ENCODE measurements at places on chromosomes 5 and 9. TPM values are rescaled to one million over a fixed set of nuclear protein-coding genes. Genes with fewer than 3 reads are reported as not detected.

CCNO gene
- total RNA-seq, result 0.16 TPM

GPR150 gene
- not detected for total RNA-seq

NDUFA8 gene
- 18.2 TPM for total RNA-seq

PDE6A gene
- total RNA-seq, result not detected

DMRT2 gene
- total RNA-seq, result 0.16 TPM

LIFR gene
- total RNA-seq, result 83.4 TPM

NR2F1 gene
- total RNA-seq, result 121 TPM

TMC1 gene
- total RNA-seq, result 0.78 TPM

FBP1 gene
- total RNA-seq, result not detected

GABRA6 gene
- total RNA-seq, result 0.31 TPM

FCN1 gene
- 1.1 TPM for total RNA-seq

TLN1 gene
- 17.8 TPM for total RNA-seq

LVRN gene
- 2.8 TPM for total RNA-seq

GDA gene
- total RNA-seq, result 32.8 TPM

PCDHGA4 gene
- 8.4 TPM for total RNA-seq

WNK2 gene
- 16.4 TPM for total RNA-seq

TBC1D9B gene
- 23.9 TPM for total RNA-seq

AJM1 gene
- total RNA-seq, result 0.94 TPM

DAPK1 gene
- total RNA-seq, result 67.4 TPM

MARCOL gene
- total RNA-seq, result not detected

GADD45G gene
- 5.6 TPM for total RNA-seq
